ENCODE measurements at places on chromosomes 11 and 22. TPM values are rescaled to one million over a fixed set of nuclear protein-coding genes. Genes with fewer than 3 reads are reported as not detected.

KLHL35 gene
- total RNA-seq = 5.1 TPM

NPAS4 gene
- total RNA-seq = not detected

TMPRSS5 gene
- total RNA-seq = 1.4 TPM

DNA sequence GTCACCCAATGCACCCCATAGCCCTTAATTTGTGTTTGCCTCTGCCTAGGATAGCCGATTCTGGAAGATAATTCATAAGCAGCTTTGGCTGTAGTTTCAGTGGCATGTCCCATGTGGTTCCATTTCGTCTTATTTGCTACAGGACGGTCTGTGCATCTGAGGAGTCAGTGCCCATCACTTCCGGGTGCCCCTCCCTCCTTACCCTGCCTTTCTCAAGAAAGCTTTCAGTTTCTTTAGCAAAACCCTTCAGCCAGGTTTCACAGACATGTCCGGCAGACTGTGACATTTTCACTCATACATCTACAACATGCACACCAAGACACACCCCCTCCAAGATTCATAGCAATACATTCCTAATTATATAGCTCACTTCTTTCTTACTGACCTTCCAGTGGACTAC is 14.3 kb downstream of the TP53AIP1 start:
- DNase-seq = no peak

- no peak for DNase-seq
These were observed 34.5 kb upstream of the DEUP1 start for GRCh38 chr11:93295921-93296575.

DNA sequence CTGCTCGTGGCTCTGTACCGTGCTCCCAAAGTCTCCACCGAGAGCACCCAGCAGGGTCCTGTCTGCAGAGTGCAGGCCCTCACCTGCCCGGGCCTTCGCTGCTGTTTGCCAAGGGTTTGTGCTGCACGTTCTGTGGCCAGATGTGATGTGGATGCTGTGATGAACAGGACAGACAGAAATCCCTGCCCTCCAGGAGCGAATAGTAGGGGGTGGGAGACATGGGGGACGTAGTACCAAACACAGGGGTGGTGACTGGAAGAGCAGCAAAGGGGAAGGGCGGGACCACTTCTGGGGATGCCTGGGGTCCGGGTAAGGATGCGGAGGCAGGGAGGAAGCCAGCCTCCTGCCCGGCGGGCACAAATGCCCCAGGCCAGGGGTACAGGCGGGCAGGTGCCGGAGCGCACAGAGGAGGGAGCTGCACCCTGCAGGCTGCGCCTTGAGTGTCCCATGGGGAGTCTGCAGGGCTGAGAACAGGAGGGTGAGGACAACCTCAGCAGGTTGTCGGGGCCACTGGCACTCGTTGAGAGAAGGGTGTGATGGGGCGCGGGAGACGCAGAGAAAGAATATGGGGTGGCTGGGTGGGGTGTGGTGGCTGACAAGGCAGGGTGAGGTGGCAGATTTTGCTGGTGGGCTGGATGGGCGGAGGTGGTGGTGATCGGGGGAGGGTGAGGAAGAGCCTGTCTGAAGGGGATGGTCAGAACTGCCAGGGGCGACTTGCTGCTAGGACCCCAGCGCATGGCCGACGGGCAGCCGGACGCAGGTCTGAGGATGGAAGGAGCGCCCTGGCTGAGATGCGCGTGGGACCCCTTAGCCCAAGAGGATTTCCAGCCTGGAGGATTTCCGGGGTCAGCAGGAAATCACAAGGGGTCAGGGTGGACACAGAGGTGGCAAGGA is 16.3 kb upstream of the CTSD start:
- no peak for DNase-seq

GRCh38 chr11:7892059-7892699 is 38.9 kb downstream of the OR10A6 start:
- DNase-seq = no peak

DNA sequence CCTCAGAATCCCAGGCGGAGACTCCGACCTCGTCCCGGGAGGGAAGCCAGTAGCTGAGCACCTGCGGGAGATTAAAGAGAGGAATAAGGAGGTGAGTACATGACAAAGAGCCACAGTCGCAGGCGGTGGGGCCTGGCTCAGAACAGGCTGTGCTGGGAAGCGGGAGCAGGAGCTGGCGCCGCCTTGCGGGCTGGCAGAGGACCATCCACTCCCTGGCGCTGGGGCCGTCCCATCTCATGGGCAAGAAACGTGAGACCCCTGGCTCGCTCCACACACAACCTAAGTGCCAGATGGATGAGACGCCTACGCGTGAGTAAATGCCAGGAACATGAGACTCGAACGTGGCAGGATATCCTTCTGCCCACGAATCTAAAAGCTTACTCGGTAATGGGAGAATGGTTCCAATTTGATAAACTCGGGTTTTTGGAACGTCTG is 6.3 kb downstream of the CEND1 start:
- DNase-seq = peak; percentile 91

GRCh38 chr22:25702040-25702439 is 39.9 kb upstream of the MYO18B start:
- DNase-seq = no peak

DNA sequence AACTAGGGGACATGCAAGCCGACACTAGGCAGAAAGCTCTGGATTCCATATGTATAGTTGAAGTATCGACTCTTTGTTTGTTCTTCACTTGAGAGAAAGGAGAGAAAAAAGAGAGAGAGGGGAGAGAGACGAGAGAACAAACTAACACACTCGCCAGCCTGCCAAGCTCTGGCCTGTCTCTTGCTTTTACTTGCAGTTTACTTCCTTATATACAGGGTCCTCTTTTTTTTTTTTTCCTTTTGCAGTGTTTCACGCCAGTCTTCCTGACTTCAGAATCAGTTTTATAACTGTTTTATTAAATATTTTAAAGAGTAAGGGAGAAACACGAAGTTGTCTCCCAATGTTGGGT is 19.9 kb downstream of the TEAD1 start:
- DNase-seq = no peak

DNA sequence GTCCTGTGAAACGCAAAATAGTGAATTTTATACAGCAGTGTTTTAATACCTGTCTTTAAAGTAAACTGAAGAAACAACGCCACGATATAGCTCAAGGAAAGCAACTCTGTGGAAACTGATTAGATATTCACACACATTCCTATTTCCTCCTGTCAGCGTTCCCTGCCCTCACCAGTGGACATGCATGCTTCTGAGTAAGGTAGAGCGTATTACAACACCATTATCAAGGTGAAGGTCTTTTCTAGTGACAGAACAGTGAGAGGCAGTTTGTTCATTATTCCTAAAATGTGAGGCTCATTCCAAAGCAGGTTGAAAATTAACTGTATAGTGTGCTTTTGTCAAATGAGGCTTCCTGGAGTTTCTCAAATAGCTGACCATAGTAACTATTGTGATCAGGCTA is 153.1 kb downstream of the DDX10 start:
- no peak for DNase-seq

DNA sequence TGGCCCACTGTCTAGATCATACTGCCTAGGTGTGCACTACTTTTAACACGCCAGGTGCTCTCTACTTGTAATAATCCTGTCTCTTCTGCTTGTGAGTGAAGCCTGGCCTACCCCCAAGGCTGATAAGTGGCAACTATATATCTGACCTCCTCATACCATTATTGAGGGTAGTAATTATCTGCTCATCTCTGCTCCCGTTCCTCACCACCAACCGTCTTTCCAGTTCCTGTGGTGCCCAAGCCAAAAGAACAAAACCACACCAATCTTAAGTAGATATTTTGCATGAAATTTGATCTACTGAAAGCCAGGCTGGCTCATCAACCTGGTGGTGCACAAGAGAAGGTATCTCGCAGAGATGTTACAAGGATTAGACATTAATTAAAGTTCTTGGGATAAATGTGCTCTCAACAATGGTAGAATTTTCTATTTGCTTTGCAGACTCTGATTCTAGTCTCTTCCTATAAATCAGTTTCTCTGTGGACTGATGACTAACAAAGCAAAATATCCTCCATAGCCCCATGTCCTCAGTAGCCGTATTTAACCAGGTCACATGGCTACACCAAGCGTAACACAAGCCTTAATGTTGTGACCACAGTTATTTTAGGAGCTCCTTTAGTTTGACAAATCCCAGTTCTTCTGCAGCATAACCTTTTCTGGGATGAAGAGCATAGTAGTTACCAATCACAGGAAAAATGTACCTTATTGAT is 267.2 kb downstream of the NTM start:
- DNase-seq = no peak

- no peak for DNase-seq
These were observed 625 bp downstream of the RFPL2 start for GRCh38 chr22:32204040-32204855.

DNA sequence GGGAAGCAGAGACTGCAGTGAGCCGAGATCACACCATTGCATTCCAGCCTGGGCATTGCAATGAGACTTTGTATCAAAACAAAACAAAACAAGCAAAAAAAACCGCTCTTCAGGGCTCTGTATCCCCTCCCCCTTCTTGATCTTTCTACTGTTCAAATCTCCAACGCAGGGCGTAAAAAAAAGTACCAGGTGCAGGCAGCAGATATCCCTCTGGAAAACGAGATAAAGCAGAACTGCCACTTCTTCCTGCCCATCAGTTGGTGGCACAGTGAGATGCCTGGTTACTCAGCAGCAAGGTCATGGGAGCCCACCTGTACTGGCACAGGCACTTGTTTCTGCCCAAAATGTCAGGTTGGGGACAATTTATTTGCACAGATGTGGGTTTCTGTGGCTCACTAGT is 11.2 kb downstream of the CCS start:
- DNase-seq = no peak

Measured in suprapubic skin (tissue), 4 donors.